ENCODE measurements at places on chromosomes 3 and 15.

DNA sequence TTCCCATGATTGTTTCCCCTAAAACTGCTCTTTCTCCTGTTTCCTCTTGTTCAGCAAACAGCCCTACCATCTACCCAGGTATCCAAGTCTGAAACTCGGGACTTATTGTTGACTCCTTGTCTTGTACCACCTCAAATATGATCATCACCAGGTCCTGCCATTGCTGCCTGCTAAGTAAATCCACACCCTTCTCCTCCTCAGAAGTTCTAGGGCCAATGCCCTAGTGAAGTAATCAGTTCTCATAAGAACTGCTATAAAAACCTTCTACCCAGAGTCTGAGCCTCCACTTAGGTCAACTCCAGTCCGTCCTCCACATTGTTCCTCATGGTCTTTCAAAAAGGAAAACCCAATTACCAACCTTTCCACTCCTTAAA lies 77.0 kb upstream of the IL12A start:
- no peak for DNase-seq

GRCh38 chr3:66196633-66197032 lies 24.2 kb upstream of the SLC25A26 start:
- no peak for DNase-seq

DNA sequence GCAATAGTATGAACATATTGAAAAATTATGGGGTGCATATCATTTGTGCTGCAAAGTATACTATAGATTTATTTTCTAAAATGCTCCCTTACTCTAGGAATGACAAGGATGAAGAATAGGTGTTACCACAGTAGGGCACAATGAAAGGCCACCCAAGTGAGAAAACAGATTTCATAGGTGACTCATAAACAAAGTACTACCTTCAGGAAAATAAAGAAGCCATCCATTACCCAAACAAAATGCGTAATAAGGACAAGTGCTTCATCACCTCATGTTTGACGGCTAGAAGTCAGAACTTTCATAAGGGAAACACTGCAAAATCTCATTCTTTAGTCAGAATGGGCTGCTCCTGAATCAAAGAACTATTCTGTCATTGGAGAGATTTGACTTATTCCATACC lies 116.6 kb downstream of the MFSD1 start:
- no peak for DNase-seq

DNA sequence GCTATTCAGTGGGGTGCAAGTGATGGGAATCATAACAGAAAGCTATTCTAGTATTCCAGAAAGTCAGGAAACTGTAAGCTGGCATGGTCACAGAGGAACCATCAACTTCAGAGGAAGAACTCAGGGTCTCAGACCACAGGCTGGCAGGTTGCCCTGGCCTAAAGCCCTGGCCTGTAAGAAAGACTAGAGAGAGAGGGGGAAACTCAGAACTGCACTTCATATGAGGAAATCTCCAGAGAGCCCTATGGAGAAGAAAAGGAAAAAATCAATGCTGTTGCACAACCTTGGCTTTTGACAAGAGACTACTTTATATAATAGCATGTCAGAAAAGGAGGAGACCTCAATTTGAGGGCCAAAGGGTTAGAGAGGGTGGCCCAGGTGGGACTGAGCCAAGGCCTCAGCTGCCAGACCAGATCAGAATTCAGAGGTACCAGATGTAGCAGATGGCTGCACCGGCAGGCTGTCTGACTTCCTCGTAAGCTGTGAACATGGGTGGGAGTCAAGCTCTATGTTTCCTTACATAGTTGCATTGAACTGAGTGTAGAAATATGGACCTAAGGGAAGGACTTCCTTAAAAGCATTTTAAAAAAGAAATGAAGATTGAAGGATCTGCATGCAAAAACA lies 333.8 kb downstream of the PDCD6IP start:
- DNase-seq = no peak

GRCh38 chr3:180267202-180267843 lies 230.6 kb upstream of the PEX5L start:
- DNase-seq = no peak

DNA sequence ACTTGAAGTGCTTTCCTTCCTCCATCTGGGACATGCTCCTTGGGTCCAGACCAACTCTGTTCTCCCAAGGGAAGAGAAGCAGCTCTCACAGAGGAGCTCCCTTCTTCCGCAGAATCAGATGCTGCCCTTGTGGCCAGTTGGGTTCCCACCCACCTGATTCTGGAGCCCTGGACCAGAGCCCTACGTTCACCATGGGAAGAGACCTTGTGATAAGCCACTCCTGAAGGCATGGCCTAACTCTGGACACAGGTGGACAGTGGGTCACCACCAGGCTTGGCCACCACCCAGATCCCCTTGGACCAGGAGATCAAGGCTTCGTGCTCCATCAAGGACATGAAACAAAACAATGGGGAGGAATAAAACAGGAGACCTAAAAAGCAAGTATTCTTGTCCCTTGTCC lies 172.2 kb downstream of the RPLP1 start:
- no peak for DNase-seq

GRCh38 chr15:101127506-101128076 lies 124.3 kb downstream of the CHSY1 start:
- DNase-seq = no peak

Measured in neural crest cell (in vitro differentiated cells).